ENCODE measurements at places on chromosomes 12 and 14. TPM values are rescaled to one million over a fixed set of nuclear protein-coding genes. Genes with fewer than 3 reads are reported as not detected.

- ATAC-seq, result peak; percentile 2
These were observed 18.1 kb downstream of the SSH1 start for GRCh38 chr12:108839018-108839889.

DNA sequence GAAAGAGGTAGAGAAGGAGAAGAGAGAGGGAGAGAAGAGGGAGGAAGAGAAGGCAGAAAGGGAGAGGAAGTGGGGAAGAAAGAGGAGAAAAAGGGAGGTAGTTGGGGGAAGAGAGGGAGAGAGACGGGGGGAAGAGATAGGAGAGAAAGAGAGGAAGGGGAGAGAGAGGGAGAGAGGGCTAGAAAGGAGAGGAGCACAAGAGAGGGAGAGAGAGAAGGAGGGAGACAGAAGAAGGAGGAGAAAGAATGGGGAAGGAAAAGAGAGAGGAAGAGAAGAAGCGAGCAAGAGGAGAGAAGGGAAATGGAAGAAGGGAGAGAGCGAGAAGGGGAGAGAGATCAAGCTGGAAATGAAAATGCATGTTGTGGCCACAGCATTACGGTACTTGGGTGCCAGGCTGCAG lies 1368.4 kb upstream of the TMEM132C start:
- no peak for ATAC-seq

DNA sequence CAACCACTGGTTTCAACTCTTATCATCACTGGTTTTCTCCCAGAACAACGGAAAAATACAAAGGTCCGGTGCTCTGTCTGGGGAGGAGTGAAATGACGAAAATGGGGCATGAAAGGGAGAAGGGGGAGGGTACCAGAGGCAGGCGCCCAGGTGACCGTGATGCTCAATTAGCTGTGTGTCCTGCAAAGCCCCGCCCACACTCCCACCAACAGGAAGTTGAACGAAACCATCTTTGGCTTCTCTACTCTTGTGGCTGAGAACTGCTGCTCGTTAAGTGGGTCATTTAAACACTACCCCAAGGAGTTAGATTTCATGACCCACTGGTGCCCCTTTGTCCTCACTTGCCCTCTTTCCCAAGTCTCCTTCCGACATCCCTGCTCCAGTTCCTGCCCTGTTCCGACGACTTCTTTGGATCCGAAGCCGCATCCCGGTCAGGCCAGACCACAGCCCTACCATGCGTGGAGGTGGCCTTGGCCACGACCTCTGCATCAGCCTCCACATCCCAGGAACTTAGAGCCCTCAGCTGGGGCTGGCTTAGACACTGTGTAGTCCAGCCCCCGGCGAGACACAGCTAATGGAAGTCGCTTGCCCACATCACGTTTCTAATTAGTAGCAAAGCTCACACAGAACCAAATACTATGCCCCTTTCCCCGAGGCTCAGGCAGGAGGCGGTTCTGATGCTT lies 11.4 kb upstream of the LRTM2 start:
- peak; percentile 62 for ATAC-seq

MSI1 gene
- total RNA-seq, result 0.24 TPM
